ENCODE measurements at places on chromosomes 1 and 21.

DNA sequence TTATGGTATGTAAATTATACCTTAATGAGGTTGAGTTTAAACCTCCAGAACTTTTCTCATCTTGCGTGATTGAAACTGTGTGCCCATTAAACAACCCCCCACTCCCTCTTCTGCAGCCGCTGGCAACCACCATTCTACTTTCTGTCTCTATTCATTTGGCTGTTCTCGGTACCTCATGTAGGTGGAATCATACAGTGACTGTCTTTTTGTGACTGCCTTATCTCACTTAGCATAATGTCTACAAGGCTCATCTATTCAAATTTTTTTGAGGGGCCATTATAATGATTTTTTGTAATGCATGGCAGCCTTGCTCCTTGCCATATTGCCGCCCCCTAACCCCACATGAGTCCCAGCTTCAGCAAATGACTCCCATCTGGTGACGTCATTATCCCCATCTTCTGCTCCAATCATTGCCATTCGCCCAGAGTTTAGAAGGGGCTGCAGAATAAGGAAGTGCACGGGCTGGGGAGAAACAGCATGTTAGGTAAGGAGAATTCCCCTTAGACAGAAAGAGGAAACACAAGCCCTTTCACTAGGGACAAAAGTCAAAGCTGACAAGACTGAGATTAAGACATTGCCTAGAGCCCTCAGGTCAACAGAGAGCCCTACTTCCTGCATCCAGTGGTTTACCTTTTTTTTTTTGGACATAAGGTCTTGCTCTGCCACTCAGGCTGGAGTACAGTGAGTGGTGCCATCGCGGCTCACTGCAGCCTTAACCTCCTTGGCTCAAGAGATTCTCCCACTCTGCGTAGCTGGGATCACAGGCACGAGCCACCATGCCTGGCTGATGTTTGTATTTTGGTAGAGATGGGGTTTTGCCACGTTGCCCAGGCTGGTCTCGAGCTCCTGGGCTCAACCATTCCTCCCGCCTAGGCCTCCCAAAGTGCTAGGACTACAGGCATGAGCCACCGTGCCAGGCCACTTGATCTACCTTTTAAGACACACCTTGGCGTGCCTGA, 78.4 kb upstream of the ERRFI1 start:
- no peak for DNase-seq

- DNase-seq, result no peak
Observed at GRCh38 chr1:6785728-6786505, 663 bp downstream of the CAMTA1 start.

DNA sequence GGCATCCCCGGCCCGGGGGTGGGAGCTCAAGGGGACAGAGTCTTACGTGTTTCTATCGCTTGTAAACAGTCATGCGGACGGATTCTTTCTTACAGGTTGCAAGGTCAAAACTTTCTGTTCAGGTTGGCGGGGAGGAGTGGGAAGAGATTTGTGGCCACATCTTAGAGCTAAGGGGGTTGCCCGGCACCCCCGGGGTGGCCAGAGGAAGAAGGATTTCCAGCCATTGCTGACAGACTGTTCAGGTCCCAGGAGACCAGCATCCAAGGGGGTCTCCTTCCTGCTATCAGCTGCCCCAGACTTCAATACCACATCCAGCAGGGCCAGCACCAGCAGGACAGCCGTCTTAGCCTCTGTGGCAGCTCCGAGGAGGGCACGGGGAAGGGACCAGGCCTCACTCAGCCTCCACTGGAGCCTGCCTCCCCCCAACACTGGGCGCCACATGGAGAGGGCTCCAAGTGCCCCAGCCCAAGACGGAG, 52.0 kb downstream of the KIF21B start:
- no peak for DNase-seq

DNA sequence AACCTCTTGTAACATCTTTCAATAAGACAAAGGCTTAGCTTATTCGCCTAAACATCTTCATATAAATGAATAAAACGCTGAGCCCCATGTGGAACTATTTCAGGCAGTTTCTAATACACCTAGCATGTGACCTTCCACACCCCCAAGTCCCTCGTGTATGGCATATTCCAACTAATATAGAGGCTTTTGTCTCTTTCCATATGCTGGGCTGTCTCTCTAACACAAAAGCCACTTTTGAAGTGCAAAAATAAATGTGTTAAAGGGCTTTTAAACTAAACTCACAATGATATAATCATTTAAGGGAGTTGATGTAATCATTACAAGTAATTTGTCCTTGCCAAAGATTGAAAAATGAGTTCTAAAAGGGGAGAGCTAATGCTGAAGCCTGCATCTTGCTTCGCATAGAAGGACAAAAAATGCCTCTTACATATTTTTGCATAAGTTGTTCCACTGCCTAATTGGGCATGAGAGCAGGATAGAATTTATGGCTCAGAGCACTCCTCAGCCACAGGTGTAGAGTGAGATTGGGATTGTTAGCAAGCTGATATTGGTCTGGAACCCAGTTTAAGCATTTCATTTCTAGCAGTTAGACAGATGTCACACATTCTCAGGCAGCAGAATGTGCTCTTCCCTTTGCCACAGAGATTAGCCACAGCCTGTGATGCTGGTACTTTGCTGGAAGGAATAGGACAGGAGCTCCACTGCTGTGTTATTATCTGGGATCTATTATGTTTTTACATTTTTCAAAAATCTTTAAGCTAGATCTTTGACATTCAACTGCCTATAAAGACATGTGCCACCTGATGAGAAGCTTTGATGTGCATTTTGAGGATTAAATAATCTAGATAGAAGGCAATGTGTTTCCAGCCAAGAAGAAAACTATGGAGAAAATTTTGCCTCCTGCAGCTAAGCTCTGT, 1044.4 kb downstream of the ADGRL2 start:
- DNase-seq, result no peak

DNA sequence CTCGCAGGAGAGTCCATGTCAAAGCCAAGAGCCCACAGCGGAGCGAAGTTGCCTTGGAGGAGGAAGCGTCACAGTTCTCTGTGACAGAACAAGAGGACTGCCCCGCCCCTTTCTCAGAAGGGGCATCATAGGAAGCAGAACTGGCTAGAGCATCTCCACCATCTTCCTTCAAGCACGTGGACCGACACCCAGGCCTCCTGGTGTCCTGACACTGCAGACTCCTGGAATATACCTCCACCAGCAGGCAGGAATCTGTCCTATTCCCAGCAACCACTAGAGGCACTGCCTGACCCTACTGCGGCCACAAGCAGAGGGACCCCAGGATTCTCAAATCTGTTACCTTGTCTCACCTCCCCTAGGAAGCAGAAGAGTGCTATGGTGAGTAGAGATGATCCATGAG, 37.8 kb downstream of the GPA33 start:
- peak; percentile 21 for DNase-seq

GRCh38 chr1:18166341-18166740, 58.7 kb downstream of the IGSF21 start:
- DNase-seq, result no peak

GRCh38 chr1:90919190-90919719, 102.6 kb downstream of the ZNF644 start:
- DNase-seq, result no peak

DNA sequence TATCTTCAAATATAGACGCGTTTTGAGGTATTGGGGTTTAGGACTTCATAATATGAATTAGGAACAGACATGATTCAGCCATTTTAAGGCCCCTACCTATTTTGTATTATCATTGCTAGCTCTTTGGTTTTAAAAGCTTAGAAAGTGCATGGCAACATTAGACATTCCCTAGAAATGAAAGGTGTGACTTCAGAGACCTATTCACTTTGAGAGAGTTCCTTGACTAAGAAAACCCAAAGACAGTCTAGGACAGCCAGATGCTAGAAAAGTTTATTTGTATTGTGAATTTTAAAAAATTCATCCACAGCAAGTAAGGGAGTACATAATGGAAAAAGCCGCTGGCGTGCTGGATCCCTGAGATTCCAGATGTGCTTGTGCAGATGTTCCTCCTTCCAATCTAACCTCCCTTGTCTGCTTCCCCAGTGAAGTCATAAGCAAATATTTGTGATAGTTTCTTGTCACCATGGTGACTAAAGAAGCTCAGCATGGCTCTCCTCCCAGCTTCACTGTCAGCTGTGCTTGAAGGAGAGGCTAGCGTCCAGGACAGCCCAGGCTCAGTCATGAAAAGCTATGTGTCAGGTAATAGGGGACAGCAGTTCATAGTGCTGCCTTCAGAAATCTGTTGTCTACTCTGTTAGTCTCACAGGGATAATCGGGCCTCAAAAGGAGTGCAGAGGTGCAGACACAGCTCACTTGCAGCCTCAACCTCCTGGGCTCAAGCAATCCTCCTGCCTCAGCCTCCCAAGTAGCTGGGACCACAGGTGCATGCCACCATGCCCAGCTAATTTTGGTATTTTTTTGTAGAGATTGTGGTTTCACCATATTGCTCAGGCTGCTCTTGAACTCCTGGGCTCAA, 34.8 kb downstream of the KPNA6 start:
- peak; percentile 36 for DNase-seq

GRCh38 chr1:7550981-7551380, 220.1 kb upstream of the VAMP3 start:
- peak; percentile 4 for DNase-seq

GRCh38 chr1:58460469-58460868, 86.1 kb downstream of the OMA1 start:
- DNase-seq, result no peak

DNA sequence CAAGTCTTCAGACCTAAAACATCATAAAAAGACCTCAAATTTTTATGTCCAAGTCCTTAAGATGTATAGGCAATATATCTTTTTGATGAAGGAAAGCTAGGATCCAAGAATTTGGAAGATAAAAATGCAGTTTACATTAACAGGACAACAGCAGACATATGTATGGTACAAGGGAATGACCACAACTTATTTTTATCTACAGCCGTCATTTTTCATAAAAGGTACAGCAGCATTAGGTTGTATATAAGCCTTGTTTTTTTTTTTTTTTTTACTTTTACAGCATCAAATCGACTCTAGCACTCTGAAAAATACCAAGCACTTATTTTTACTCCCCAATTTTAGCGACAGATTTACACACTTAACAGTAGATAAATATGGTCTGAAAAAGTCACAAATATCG, 1.3 kb downstream of the SRSF10 start:
- DNase-seq, result peak; percentile 31

DNA sequence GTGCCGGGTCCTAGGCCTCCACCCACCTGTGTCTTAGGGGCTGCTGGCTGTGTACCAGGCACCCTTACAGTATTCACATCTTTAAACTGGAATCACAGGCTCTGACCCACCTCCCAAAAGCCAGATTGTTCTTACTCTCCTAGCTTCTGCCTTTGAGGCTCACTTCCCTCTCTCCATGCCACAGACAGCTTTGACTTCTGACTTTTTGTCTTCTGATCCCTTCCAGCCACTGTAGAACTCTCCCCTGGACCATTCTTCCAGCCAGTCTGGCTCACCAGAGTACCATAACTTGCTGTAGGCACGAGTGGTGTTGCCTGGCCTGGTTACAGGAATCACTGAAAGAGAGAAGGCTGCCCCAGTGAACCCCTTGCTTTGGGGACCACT, 58.1 kb upstream of the STUM start:
- no peak for DNase-seq

- no peak for DNase-seq
Observed at GRCh38 chr21:31233711-31234110, 110.3 kb downstream of the TIAM1 start.

DNA sequence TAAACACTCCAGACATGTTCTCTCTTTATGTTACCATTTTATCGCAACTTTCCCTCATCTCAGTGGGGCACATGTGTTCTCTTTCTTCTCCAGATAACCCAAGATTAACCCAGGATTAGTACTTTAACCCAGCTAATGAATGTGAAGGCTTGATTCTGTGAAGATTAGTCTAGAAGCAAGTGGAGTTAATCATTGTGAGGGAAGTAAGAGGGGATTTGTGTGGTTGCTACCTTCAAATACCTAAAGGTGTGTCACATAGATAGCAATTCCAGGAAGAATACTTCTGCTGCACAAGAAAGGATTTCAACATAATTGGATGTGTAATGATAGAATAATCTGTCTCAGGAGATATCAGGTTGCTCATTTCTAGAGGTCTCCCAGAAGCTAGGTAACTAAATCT, 327.1 kb downstream of the PBX1 start:
- DNase-seq, result no peak

DNA sequence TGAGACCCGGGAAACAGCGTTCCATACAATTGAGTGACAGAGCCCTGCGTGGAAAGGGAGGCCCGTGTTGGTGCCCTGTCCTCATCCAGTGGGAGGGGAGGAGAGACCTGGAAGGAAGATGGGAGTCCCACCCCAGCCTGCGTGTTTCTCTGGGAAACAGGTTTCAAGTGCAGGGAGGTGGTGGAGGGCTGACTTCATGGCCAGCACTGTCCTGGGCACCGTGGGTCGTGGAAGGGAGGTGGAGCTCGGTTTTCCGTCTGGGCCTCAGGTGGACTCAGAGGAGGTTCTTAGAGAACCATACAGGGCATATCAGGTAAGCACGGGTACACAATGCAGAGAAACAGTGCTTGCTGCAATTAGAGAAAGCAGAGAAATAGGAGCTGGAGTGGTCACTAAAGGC, 222.6 kb downstream of the CAMTA1 start:
- DNase-seq, result no peak

- no peak for DNase-seq
Observed at GRCh38 chr21:38933731-38934130, 128.0 kb downstream of the ETS2 start.

GRCh38 chr1:214640431-214641213, 37.6 kb downstream of the CENPF start:
- DNase-seq, result no peak

DNA sequence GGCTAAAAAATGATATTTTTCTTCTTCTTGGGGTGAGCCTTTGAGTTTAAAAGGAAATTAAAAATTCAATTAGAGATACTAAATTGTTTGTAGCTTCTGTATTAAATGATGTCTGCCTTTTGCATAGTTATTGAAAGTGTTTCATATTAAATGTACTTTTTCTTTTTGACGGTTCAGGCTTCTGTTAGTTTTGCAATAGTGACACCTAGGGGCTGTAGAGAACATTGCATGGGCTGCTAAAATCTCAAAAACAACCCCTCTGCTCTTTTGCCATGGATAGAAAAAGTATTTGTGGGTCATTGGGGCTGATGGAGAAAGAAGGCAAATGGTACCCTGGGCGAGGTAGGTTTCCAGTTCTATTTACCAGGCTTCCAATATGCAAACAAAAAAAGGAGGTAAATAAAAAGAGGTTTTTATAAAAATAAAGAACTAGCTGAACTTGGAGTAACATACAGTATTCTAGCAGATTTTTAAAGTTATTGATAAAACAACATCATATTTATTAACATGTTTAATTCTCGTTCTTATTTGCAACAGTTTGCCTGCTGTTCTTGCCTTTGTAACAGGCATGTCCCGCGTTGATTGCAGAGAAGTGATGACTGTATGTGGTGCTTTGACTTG, 115.4 kb upstream of the HOOK1 start:
- DNase-seq, result peak; percentile 47

- no peak for DNase-seq
Observed at GRCh38 chr21:37994211-37994610, 78.0 kb upstream of the KCNJ6 start.

- DNase-seq, result no peak
Observed at GRCh38 chr21:35070436-35070835, 21.3 kb upstream of the RUNX1 start.

- no peak for DNase-seq
Observed at GRCh38 chr1:8284127-8284526, 33.8 kb upstream of the SLC45A1 start.

Measured in NCI-H1417 (cell line).